ENCODE measurements at places on chromosomes 4 and X.

GRCh38 chr4:105198541-105198940 lies 51.9 kb downstream of the TET2 start:
- no peak for DNase-seq

DNA sequence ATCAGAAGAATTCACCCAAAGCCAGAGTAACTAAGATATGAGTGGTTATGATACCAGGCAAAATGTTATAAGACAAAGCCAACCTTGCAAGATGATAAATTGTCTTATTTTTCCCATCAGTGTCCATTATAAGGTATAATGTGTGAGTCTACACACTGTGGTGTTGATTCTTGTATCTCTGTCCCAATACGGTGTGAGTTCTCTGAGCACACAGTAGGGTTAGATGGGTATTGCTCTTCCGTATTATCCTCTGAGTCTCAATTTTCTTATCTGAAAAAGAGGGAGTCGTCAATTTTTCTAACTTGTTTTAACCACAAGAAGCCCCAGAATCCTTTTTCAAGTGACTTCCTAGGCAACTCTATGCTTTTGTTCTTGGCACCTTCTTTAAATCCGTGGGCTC lies 69.9 kb downstream of the HMGB2 start:
- no peak for DNase-seq

DNA sequence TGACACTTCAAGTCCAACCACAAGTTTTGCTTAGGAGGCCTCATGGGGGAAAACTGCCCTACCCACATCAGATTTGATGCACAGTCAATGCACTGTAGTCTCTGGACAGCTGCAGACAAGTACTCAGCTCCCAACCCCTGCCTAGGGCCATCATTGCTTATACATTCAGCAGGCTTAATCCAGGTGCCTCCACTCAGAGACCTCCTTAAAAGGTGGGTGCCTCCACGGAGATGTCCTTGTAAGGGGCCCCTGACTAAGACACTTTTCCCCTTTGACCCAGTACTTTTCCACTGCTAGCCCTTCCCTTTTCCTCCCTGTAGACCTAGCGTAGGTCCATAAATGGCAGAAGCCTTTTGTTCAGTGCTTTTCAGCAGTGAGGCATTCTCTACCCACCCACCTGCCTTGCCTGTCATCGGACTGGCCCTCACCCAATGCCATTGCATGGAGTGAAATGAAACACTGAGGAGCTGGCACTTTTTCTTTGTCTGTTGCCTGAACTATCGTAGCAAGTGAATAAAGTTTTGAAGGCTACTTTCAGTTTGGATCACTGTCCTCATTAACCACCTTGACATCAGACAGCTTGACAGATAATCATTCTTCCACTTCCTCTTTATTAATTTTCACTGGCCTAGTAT lies 23.8 kb upstream of the PLK4 start:
- no peak for DNase-seq

DNA sequence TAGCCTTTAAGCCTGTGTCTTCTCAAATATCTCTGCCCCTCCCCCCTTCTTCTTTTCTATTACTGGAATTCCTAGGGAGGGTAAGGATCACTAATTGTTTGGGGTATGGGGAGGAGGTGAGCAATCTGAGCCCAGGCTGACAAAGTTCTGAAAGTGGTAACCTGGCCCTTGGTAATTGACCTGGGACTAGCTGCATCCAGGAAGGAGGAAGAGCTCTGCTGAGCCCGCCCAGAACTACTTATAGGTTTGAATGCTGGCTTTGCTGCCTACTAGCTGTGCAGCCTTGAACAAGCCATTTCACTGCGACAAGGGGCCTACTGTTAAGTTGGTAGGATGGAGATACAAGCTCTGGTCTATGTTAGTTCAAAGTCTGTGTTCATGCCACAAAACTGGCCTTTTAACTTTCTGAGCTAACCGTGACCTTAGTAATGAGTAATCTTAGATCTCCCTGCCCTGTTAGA lies 37.8 kb downstream of the DGKK start:
- DNase-seq, result no peak

DNA sequence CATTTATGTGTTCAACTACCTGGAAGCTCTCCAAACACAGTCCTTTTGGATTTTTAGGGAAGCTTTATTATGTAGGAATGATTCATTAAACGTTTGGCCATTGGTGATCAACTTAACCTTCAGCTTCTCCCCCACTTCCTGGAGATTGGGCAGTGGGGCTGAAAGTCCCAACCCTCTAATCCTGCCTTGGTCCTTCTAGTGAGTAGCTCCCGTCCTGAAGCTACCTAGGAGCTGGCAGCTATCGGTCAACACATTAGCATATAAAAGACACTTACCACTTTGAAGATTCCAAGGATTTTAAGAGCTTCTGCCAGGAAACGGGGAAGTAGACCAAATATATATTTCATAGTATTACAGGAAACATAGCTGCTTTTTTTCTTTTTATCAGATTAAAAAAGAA lies 69.7 kb downstream of the MCUB start:
- no peak for DNase-seq

Measured in stimulated activated CD4-positive, alpha-beta T cell treated with anti-CD3 and anti-CD28 coated beads, Interleukin-1b, Interleukin-23, amount 100 ng/mL, for 1 hour (primary cell).